Dorsolateral prefrontal cortex (tissue), 122 donors: ENCODE measurements at places on chromosomes 16 and 17. TPM values are rescaled to one million over a fixed set of nuclear protein-coding genes. Genes with fewer than 3 reads are reported as not detected.

DNA sequence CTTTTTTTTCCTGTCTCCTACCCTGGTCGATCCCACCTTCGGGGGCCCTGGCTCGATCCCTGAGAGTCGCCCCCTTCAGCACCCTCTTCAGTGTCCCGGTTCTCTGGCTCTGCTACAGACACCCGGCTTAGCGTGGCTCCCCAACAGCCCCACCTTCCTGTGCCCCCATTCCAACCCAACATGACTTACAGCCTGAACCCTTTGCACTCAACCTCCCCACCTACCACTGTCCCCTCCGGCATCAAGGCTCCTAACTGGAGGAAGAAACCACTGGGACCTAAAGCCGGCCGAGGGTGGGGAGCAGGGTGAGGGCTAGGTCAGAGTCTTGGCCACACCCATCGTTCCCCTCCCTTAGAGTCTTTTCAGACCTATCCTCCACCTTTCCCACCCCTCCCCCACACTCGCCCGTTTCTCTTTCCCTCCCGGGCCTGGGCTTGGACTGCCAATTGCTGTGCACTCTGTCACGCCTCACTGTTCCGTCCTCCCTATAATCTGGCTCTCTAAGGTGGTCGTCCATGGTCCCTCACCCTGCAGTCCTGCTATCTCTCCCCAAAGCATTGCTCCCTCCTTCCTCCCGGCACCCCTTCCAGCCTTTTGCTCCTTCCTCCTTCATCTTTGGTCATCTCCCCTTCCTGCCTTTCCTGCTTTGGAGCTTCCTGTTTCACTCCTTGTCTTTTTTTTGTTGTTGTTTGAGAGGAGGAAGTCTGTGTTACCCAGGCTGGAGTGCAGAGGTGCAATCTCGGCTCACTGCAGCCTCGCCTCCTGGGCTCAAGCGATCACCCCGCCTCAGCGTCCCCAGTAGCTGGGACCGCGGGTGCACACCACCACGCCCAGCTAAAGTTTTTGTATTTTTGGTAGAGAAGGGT, 890 bp upstream of the CLDN7 start:
- DNase-seq = no peak

- no peak for DNase-seq
Observed at GRCh38 chr16:2432801-2433505, 3.7 kb downstream of the CCNF start.

DNA sequence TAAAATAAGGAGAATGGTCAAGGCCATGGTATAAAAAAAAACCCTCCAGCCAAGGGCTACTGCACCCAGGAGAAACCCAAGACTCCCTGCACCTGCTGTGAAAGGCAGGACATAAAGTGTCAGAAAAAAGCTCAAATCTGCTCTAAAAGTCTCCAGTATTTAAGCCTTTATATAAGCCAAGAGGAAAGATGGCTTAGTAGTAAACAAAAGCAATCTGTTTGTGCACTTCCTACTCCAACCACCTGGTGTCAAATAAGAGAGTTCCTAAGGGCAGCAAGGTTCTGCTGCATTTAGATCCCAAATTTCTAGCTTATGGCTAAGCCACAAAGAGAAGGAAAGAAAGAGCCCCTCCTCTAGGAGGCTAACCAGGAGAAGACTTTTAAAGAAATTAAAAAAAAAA, 20.6 kb downstream of the ACSM1 start:
- no peak for DNase-seq

DNA sequence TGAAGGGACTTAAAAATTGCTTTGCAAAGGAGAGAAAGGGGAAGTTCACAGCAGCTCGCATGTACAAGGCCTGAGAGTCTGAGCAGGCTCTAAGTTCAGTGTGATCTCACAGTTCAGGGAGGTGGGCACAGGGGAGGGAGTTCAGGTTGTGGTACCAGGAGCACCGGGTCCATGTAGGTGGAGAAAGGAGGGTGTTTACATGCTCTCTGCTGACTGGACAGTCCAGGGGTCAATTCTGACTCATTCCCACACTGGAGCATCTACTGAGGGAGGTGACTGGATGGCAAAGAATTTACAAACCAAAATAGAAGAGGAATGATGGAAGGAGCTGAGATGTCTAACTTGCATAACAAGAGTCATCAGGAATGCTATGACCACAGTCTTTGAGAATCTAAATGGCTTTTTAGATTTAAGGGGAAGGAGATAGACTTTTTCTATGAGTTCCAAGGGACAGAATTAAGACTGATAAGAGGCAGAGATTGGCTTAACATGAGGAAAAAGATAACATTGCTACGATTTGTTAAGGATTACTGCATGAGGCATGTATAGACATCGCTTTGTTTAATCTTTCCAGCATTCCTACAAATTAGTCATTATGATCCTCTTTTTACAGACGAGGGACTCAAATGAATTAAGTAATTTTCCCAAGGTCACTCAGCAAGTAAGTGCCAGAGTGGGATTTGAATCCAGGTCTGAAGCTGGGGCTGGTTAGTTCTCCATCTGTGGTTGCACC, 29.9 kb downstream of the MIS12 start:
- no peak for DNase-seq

GRCh38 chr17:28379814-28380801, 8.6 kb downstream of the SARM1 start:
- no peak for DNase-seq

GRCh38 chr16:79901522-79901921, 301.0 kb upstream of the MAF start:
- DNase-seq = no peak

DNA sequence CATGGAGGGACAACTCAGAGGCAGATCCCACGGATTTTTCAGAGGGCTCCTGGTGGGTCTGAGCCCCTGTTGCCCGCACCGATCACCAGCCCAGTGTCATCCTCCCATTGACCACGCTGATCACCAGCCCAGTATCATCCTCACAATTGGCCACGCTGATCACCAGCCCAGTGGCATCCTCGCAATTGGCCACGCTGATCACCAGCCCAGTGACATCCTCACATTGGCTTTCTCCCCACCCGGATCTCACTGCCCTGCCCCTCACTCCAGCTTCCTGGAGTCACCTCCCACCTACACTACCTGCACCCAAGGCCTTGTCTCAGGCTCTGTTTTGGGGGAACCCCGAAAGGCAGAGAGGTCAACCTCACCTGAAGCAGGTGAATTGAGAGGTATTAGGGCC, 358.2 kb upstream of the TNRC6C start:
- peak; percentile 20 for DNase-seq

GRCh38 chr16:67672306-67672705, 5.7 kb downstream of the C16orf86 start:
- no peak for DNase-seq

DNA sequence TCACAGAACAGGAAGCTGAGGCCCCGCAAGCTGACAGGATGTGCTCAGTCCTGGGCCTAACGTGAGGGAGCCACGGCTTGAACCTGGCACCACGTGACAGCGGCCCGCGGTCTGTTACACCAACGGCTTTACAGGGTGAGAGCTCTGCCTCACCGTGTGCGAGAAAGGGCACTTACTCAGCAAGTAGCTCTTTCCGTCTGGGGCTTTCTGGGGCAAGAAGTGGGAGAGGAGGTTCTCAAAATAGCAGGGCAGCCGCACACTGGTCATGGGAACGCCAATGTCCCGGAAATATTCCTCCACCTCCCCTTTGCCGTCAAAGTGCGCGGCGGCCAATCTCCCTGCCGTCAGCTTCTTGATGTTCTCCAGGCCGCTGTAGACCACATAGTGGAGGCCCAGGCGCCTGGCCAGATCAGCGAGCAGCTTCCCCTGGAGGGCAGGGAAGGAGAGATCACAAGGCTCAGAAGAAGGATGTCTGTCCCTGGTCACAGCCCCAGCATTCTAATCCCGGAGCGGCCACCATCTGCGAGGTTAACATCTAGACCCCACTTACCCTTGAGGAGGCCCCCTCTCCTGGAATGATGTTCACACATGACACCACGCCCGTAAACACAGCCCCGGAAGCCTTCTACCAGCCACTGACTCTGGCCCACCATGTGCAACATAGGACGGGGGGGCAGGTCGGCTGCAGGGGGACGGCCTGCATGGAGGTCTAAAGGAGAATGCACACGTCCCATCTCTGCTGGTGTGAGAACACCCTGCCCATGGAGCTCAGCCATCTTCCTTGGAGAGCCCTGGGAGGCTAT, 8.2 kb downstream of the NMRAL1 start:
- no peak for DNase-seq

GRCh38 chr16:75246504-75247205, 4.8 kb downstream of the BCAR1 start:
- DNase-seq = no peak

DNA sequence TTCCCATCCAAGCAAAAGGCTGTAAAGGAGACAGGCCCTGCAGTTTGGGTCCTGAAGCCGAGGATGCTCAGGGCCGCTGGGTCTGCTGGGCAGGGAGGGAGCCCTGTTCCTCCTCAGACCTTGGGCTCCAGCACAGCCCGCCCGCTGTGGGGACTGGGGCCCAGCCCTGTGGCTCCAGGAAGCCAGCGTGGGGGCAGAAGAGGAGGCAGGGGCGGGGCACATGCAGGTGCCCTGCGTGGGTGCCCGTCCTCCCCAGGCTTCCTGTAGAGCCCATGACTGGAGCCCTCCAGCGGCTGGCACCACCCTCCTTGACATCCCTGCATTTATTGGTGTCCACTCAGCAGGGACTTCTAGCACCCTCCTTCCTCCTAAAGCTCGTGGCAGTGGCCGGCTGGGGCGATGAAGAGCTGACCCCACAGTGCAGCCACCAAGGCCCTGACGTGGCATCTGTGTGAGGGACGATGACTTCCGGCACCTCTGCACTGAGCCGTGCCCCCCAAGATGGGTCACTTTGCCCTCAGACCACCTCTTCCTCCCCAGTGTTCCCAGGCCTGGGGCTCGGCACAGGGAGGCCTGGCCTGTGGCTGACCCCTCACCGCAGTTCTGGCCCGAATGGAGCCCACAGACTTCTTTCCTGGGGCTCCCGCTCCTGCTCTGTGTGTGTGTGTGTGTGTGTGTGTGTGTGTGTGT, 9.9 kb downstream of the PRSS27 start:
- no peak for DNase-seq

DNA sequence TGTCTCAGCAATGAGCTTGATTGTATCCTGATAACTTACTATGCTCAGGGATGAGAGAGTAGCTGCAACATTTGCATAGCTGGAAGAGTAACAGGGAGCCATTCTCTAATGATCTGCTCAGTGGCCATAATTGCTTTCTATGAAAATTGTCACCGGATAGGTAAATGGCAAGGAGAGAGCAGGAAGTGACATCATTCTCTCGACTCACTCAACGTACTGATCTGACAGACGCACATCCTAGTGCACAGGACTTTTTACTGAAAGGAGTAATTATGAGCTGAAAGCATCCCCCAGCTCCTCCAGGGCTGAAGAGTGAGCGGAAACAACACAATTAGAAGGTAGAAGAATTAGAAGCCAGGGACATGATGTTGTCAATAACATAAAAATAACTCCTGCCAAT, 71.8 kb downstream of the IRX5 start:
- no peak for DNase-seq

GRCh38 chr17:72169823-72170222, 49.0 kb downstream of the SOX9 start:
- no peak for DNase-seq

DNA sequence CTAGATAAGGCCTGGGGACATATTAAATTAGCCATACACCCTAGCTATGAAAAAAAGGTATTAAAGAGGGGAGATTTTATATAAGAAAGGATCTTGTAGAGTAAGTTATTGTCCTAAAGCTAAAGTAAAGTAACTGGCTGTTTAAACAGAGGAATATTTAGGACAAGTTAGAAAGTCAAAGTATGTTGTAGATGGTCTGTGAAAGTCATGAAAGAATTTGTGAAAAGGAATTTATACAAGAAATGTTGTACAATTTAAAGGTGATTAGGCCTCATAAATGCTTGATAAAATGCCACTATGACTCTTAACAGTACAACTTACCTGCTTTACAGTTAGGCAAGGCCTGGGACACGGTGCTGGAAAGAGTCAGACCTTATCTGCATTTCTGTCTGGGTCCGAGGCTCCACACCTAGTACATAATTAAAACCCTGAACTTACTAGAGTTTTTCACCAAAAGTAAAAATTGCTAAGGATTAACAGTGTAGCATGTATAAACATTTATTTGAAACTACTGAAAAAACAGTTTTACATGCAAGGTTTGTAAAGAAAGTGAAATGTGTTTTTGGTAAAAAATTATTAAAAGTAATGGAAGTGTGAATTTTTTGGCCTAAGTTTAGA, 445.3 kb upstream of the TOM1L1 start:
- no peak for DNase-seq

- DNase-seq = no peak
Observed at GRCh38 chr17:42617956-42618431, 8.5 kb downstream of the TUBG1 start.

- DNase-seq = no peak
Observed at GRCh38 chr17:37787055-37787757, 42.3 kb upstream of the HNF1B start.

GRCh38 chr17:13374203-13375143, 227.3 kb downstream of the HS3ST3A1 start:
- no peak for DNase-seq

DNA sequence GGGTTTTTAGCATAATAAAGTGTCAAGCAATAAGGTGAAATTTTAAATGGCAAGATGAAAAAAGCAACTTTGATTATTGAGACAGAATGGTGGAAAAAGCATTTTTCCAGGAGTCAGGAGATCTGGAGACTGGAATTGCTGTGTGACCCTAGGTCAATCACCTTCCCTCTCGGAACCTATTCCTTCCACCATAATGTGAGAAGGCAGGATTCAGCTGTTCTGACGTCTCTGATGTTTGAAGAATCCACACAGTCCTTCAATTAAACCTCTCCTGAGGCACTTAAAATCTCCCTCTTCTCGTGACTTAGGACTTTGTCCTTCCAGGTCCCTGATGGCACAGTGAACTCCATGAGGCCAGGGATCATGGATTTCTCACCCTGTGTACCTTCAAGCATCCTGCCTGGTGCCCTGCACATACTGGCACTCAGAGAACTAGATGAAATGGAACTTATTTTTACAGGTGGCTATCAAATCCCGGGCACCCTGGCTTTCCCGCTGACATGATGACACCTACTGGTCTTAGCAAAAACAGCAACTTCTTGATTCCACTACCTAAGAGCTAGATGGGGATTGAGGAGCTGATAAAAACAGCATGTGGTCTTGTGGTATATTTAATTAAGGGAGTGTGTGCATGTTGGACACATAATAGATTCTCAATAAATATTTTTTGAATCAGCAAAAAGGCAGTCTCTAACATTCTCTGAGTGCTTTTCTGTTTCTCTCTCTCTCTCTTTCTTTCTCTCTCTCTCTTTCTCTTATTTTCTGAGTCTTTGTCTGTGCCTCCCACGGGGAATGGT, 2.3 kb upstream of the CCDC182 start:
- peak; percentile 42 for DNase-seq

The SLFN12L gene
- total RNA-seq = 0.45 TPM

The KRTAP9-1 gene
- total RNA-seq = not detected

The KRT40 gene
- total RNA-seq = not detected

The COIL gene
- total RNA-seq = 13.3 TPM
